IPS-NIHi11 (cell line): ENCODE measurements at places on chromosomes 4 and X.

GRCh38 chrX:106726485-106727437 is at the start of gene RNF128:
Gene RNF128, plus strand, starts transcription at chrX:106726701. Its CDS starts 213 bp downstream, at chrX:106726914.
- peak; percentile 74 for DNase-seq

- DNase-seq, result no peak
Observed at GRCh38 chr4:173827707-173828106, 297.7 kb upstream of the HAND2 start.

DNA sequence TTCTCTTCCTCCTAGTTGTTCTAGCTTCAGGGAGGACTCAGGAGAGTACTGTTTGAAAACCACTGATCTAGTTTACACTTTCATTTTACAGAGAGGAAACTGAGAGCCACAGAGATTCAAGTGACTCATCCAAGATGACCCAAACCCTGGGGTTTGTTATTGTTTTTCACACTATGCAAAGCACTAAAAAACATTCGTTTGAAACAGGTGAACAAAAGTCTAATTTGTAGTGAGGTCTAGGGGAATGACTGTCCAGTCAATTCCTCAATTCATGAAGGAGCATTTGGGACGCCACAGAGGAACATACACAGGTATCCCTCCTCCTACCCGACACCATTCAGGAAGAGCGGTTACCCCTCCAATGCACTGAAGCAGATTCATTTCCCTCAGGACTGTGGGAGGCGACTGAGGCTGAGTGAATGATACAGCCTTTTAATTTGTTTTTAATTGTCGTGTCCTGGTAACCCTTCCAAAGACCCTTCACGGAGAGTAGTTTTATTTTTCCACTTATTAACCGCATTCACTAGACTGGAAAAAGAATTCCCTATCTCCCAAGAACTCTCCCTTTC is 30.3 kb downstream of the TLR10 start:
- no peak for DNase-seq

DNA sequence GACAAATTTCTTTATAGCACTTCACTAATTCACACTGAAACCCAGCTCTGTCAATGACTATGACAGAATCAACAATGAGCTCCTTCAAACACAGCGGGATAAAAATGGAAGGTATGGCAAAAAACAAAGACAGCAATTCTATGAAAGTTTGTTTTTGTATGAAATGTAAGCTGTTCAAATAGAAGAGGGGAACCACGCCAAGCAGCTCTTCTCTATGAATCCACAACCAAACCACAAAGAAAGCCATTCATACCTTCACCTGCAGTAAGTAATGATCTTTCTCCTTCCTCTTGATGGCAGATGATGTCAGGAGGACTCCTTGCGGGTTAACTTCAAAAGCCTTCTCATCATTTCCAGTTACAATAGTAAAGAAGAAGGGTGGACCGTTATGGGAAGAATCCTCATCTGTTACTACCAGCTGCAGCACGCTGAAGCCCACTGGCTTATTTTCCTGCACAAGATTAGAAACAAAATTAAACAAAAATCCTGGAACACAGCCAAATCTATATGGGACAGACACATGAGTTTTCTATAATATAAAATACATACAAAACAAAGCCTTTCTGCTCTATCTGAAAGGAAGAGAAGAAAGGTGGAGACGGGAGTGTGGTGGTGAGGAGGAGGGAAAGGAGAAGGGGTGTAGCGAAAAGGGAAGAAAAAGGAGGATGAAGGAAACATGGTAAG is 48.9 kb upstream of the MTNR1A start:
- no peak for DNase-seq

- no peak for DNase-seq
Observed at GRCh38 chrX:150849996-150850720, 48.3 kb downstream of the CD99L2 start.

DNA sequence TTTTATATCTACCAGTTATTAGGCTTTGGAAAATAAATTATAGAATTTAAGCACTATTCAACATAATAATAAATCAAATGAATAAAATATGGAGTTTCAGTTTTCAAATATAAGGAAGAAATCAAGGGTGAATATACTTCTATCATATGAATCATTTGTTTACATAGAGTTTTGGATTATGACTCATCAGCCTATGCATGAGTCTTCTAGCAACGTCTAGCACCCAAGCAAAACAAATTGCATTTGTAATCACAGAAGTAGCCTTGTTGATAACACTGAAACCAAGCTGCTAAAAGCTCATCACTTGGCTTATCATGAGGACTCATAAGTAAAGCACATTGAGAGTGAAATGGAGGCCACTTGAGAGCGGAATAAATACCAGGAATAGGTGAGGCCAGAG is 434.6 kb downstream of the PCDH11X start:
- no peak for DNase-seq

- DNase-seq, result no peak
Observed at GRCh38 chr4:89469930-89470375, 162.4 kb upstream of the GPRIN3 start.

DNA sequence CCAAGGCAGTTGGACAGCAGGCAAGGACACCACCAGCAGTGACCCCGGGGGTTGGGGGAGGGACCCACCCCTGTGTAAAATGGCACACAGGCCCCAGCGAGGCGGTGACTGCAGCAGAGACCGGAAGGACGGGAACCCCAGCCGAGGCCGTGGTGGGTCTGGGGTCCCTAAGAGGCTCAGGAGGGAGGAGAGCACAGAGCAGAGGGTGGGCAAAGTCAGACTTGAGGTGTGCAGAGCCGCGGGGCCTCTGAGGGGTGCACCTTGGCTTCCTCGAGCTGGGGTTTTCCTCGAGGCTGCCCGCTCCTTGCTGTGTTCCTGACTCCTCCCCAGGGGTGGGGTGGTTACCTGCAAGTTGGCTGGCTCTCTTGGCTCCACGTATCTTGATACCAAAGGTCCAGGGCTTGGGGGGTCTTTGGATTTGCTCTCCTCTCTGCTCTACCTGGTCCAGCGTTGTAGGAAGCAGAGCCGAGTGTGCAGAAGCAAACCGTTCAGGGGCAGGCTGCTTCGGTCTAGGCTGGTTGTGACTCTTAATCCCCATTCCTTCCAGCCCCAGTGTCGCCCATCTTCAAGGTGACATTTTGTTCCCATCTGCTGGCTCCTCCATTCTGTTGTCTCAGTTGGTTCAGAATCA is 37.9 kb upstream of the SORCS2 start:
- no peak for DNase-seq

GRCh38 chrX:12988797-12989196 is 13.9 kb downstream of the TMSB4X start:
- no peak for DNase-seq

- no peak for DNase-seq
Observed at GRCh38 chr4:137677863-137678262, 145.6 kb upstream of the PCDH18 start.

- no peak for DNase-seq
Observed at GRCh38 chr4:14387647-14388046, 614.6 kb upstream of the CPEB2 start.

GRCh38 chr4:73822812-73823504 is 13.5 kb upstream of the CXCL6 start:
- DNase-seq, result no peak

- no peak for DNase-seq
Observed at GRCh38 chrX:149916745-149917392, 12.5 kb upstream of the HSFX4 start.

DNA sequence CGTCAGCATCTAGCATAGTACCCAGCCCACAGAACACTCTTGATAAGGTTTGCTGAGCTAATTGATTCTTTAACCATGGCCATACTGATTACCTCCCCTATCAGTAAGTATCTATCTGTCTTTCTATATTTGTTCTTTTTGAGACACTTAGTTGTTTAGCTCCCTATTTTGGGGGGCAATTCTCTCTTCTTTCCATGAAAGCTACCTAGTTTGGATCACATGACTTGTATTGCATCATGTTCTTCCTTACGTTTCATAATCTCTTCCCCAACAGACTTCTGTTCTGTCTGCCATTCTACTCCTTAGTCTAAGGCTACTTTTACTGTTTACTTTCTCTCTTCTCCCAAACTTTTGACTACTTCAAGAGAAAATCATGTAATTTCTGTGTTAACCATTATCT is 39.0 kb downstream of the TBC1D19 start:
- no peak for DNase-seq

DNA sequence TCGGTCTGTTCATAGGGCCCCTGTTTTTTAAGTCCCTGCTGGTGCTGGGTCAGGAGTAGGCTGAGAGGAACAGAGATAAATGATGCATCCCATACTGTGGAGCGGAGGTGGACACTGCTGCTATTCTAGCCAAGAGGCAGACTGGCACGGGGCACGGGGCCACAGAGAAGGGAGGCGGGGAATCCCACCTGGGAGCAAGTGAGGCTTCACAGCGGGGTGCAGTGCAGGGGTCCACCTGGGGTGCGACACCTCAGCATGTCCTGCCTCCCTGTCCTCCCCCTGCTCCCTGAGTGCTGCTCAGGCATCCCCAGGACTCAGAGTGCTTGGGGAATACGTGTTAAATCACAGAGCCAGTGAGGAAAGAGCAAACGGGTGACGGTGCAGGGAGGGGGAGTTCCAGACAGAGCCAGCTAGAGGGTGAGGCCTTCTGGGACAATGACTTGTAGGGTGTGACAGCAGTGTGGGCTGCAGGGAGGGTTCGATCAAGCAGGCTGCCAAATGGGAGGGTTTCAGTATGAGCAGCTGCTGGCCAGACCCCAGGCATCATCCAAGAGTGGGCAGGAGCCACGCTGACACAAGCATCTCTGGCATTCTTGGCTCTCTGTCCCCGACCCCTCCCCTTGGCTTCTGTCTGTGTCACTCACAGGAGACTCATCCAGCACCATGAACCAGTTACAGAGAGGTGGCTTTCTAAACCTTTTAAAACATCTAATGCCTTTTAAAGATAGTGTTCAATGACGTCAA is 13.7 kb upstream of the HTRA3 start:
- DNase-seq, result no peak

DNA sequence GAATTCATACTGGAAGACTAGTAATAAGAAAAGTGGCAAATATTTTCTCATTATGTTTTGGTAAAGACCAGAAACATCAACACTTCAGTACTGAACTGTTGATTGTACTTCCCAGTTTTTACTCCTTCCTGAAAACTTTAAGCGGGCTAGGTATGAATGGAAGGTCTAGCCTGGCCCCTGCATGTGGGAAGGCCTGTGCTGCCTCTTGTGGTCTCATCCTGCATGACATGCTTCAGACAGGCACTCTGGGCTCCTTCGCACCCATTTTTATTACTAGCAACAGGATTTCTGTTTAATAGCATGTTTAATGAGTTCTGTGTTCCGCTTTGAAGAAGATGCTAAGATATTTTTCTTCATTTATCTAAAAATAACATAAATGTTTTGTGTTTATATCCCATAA is 279.1 kb downstream of the ANK2 start:
- DNase-seq, result peak; percentile 58

- no peak for DNase-seq
Observed at GRCh38 chr4:124973716-124974115, 261.2 kb upstream of the ANKRD50 start.

DNA sequence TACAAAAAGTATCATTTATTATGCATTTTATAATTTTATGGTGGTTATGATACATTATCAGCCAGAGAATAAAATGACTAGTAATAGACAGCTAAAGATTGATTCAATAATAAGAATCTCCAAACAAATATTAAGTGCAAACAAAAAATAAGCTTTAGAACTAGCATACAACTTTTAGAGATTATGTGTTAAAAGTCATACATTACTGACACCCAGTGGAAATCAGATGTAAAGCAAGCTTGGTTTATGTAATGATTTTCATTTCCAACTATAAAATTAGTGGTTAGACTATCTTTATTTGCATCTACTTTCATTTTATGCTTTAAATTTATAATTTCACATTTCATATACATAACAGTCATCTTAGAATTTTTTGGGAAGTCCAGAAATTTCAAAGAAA is 57.7 kb downstream of the IL13RA2 start:
- DNase-seq, result peak; percentile 10

GRCh38 chr4:3705236-3705987 is 60.8 kb upstream of the ADRA2C start:
- no peak for DNase-seq

DNA sequence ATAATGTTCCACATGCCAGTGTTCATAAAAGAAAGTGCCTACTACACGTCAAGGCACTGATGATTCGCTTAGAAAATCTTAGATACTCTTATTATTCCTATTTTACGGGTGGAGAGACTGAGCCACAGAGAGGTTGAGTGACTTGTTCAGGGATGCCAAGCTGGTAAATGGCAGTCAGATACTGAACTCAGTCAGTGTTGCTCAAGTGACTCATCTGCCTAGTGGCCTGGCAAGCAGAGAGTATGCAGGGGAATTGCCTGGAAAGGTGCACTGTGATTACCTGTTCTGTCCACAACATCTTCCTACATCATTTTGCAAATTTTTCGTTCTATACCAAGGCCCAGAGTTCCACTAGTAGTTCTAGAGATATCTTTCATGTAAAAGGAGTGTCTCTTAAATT is 68.4 kb downstream of the RAPGEF2 start:
- no peak for DNase-seq

DNA sequence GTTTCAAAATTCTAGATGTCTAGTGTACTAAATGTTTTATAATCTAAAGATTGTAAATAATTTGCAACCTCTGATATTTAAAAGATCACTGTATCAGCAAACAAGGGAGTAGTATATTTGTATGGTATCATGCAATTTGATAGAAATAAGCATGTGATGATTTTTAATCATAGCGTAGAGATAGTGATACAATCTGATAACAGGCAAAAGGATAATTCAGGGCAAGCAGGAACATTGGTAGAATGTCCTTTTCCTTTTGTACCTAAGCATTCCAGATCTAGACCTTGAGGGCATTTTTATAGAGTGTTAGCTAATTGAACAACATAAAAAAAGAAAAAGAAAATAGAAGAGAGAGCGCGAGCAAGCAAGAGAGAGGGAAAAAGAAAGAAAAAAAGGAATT is 1.4 kb downstream of the ANK2 start:
- no peak for DNase-seq

GRCh38 chr4:122701965-122702364 is 30.5 kb upstream of the BBS12 start:
- no peak for DNase-seq

DNA sequence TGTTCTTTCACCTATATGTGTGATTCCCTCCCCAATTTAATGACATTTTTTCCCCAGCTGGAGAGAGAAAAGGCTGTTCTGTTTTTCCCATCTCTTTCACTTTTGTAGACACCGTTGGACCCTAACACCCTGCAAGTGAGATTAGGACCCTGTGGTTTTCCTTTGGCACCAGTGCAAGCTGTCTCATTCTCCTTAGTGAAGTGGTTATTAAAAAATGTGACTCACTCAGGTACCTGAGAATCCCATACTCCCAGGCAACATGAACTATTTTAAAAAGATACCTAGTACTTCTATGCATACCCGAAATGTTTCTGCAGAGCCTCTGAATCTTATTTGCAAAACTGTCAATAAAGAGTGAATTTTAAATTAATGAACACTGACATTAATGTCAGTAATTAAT is 175.7 kb upstream of the TBC1D9 start:
- no peak for DNase-seq

DNA sequence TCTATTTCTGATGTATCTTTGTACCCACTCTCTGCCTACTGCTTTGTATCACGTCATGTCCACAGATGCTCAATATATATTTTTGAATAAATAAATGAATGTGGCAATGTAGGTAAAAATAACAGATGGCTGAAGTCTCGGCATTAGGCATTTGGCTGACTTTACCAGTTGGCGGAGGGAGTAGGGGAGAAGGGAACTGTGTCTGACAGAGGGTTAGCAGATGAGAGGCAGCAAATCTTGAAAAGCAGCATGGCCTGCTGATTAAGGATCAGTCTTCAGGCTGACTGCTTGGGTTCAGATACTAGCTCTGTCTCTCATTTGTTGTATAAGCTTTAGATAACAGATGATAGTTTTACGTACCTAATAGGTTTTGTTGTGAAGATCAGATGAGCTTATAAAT is 31.9 kb upstream of the RASGEF1B start:
- DNase-seq, result no peak

GRCh38 chr4:57424232-57424897 is 314.2 kb upstream of the IGFBP7 start:
- DNase-seq, result no peak
